ENCODE measurements at places on chromosomes 4 and X.
A peak's percentile ranks its signal among the peaks of the same experiment; 100 is the strongest.

- no peak for DNase-seq
- H3K4me3 ChIP-seq, result no peak overlapping the region
- peaks cover 6% of the 10 kb centered on the region for H3K4me1 ChIP-seq
- no peak overlapping the region for H3K27ac ChIP-seq
Measured at GRCh38 chrX:71541210-71542022, 8.5 kb downstream of the OGT start.

GRCh38 chr4:47533689-47534347, 48.7 kb downstream of the ATP10D start:
- H3K36me3 ChIP-seq, result peaks cover 55% of the 10 kb centered on the region
- H3K27ac ChIP-seq, result no peak overlapping the region
- H3K4me1 ChIP-seq, result peaks cover 12% of the 10 kb centered on the region
- no peaks in the 10 kb centered on the region for H3K27me3 ChIP-seq
- DNase-seq, result no peak
- no peak overlapping the region for H3K4me3 ChIP-seq

- DNase-seq, result no peak
- H3K4me3 ChIP-seq, result no peak overlapping the region
- H3K27me3 ChIP-seq, result no peaks in the 10 kb centered on the region
Measured at GRCh38 chr4:138158746-138159297, 83.3 kb downstream of the SLC7A11 start.

GRCh38 chr4:89434364-89434988, 126.9 kb upstream of the GPRIN3 start:
- H3K27ac ChIP-seq, result no peak overlapping the region
- DNase-seq, result no peak
- no peak overlapping the region for H3K4me3 ChIP-seq
- H3K27me3 ChIP-seq, result peaks cover 6% of the 10 kb centered on the region
- H3K4me1 ChIP-seq, result no peaks in the 10 kb centered on the region

DNA sequence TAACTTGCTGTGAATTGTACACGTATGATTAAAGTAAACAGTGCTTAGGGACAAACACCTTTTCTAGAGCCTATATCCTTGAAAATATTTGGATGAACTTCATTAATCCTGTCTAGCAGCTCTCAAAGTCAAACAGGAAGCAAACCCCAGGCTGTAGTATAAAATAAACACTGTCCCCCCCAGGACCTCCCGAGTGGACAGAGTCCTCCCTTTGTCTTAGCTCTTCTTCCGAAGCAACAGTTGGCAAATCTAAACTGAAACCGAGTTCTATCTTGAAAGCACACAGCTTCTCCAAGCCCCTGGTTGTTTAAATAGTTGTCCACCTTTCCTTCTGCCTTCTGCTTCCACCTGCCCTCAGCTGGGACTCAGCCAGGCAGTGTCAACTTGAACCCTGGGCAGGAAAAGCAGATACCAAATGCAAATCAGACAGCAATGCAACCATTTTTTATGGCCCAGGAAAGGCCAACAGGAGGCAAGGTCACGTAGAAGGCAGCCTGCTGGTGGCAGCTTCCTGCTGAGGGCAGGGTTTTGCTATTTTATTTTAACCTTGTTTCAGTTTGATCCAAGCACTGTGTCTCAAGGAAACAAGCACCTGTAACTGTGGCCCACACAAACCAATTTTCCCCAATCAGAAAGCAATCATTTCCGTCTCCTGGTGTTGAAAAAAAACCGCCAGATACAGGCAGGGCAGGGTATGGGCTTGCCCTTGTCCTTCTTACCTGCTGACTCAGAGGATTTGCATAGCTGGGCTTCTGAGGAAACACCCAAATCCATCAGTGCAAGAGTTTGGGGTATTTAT, 110.3 kb upstream of the KIT start:
- DNase-seq, result no peak
- H3K4me3 ChIP-seq, result no peak overlapping the region
- H3K27ac ChIP-seq, result no peak overlapping the region

DNA sequence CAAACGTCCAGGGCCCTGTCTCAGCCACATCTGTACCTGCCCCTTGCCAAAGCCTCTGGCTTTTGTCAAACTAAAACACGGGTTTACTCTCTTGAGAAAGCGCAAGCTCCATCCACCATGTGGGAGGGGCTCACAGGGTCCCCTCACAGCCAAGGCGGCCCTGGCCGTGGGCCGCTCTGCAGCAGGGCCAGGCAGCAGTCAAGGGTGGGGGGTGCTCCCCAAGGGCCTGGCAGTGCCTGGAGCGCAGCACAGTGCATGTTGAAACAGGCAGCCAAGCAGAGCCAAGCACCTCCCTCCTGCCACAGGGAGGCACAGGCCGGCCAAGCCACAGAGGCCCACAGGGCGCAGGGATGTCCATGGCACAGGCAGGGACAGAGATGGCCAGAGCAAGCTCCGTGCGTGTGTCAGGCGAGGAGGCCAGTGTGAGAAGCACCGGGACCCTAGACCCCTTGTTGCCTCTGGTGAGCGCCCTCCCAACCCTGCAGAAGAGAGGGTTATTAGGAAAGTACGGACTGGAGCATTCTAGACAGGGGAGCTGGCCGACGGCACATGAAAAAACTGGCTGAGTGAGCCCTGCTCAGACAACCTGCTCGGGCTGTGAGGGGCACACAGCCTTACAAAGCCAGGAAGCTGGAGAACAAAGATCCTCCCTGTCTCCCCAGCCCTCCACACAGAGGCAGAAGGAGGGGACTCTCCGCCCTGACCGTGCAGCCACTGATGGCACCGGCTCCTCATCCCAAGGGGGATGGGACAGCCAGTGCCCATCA, 39.0 kb downstream of the FAM53A start:
- H3K4me3 ChIP-seq, result no peak overlapping the region
- H3K36me3 ChIP-seq, result no peaks in the 10 kb centered on the region
- H3K4me1 ChIP-seq, result peaks cover 9% of the 10 kb centered on the region
- no peak for DNase-seq
- no peak overlapping the region for H3K27ac ChIP-seq

- peaks cover 3% of the 10 kb centered on the region for H3K36me3 ChIP-seq
- no peak overlapping the region for H3K27ac ChIP-seq
- H3K4me1 ChIP-seq, result peaks cover 21% of the 10 kb centered on the region
- H3K4me3 ChIP-seq, result no peak overlapping the region
- no peaks in the 10 kb centered on the region for H3K27me3 ChIP-seq
- DNase-seq, result no peak
Measured at GRCh38 chr4:137474711-137475301, 57.5 kb downstream of the PCDH18 start.

- H3K27ac ChIP-seq, result no peak overlapping the region
- H3K4me3 ChIP-seq, result no peak overlapping the region
- H3K36me3 ChIP-seq, result no peaks in the 10 kb centered on the region
- no peak for DNase-seq
- H3K4me1 ChIP-seq, result no peaks in the 10 kb centered on the region
- no peaks in the 10 kb centered on the region for H3K27me3 ChIP-seq
Measured at GRCh38 chr4:14915018-14915417, 87.3 kb upstream of the CPEB2 start.

GRCh38 chrX:110277609-110278008, 40.3 kb downstream of the AMMECR1 start:
- H3K27me3 ChIP-seq, result no peaks in the 10 kb centered on the region
- H3K4me3 ChIP-seq, result no peak overlapping the region
- peaks cover 7% of the 10 kb centered on the region for H3K36me3 ChIP-seq
- DNase-seq, result no peak
- H3K4me1 ChIP-seq, result peaks cover 13% of the 10 kb centered on the region
- H3K27ac ChIP-seq, result no peak overlapping the region

DNA sequence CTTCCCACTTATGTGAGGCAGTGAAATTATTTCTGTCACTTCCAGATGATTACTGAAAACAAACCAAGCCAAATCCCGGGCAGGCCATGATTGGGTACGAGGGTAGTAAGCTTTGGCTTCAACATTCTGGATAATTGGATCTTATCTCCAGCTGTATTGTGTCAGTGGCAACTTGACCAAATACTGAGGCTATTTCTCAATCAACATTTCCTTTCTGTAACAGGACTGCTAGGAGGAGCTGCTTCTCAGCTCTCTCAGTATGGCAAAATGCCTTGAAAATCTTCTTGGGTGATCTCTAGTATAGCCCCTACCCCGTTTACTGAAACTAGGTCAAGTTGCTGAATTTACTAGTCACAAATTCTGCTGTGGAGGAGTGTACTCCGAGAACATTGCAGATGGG, 169.3 kb upstream of the FRMPD4 start:
- DNase-seq, result no peak
- H3K4me3 ChIP-seq, result no peak overlapping the region
- H3K4me1 ChIP-seq, result no peaks in the 10 kb centered on the region
- peak overlapping the region; percentile 78 for H3K27ac ChIP-seq
- H3K36me3 ChIP-seq, result no peaks in the 10 kb centered on the region

- peak overlapping the region; percentile 62 for H3K4me3 ChIP-seq
- H3K27ac ChIP-seq, result peak overlapping the region; percentile 98
- DNase-seq, result peak; percentile 74
- H3K4me1 ChIP-seq, result peaks cover 22% of the 10 kb centered on the region
Measured at GRCh38 chrX:12946838-12947544, 27.9 kb upstream of the TMSB4X start.

- peak overlapping the region; percentile 74 for H3K4me3 ChIP-seq
- H3K27ac ChIP-seq, result no peak overlapping the region
- DNase-seq, result peak; percentile 75
- H3K27me3 ChIP-seq, result peaks cover 20% of the 10 kb centered on the region
Measured at GRCh38 chrX:39820938-39821708, 276.6 kb downstream of the BCOR start.

GRCh38 chrX:130680164-130681035, 222.6 kb downstream of the ENOX2 start:
- no peaks in the 10 kb centered on the region for H3K27me3 ChIP-seq
- H3K4me3 ChIP-seq, result no peak overlapping the region
- DNase-seq, result no peak
- H3K4me1 ChIP-seq, result peaks cover 5% of the 10 kb centered on the region

GRCh38 chrX:9842541-9842940, 56.3 kb downstream of the SHROOM2 start:
- H3K36me3 ChIP-seq, result no peaks in the 10 kb centered on the region
- no peak overlapping the region for H3K4me3 ChIP-seq
- DNase-seq, result no peak
- no peak overlapping the region for H3K27ac ChIP-seq
- peaks cover 17% of the 10 kb centered on the region for H3K4me1 ChIP-seq

DNA sequence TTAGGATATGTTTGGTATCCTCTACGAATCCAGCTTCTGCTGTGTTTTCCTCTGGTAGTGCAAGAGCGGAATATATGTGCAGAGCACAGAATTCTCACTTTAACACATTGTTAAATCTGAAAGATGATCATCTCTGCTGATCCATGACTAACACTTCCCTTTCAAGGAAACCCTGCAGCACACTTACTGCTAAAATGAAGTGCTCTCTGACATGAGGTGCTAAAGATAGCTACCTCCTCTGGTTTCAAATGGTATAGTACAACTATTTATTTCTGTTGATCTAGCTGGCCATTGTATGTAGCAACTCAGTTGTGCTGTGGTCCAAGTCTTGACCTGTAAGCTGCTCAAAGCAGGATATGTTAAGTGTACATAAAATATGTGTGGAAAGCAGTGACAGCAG, 162.4 kb upstream of the FMR1 start:
- H3K4me3 ChIP-seq, result no peak overlapping the region
- H3K36me3 ChIP-seq, result no peaks in the 10 kb centered on the region
- peaks cover 4% of the 10 kb centered on the region for H3K27me3 ChIP-seq
- DNase-seq, result no peak

- H3K27me3 ChIP-seq, result no peaks in the 10 kb centered on the region
- no peak for DNase-seq
- H3K36me3 ChIP-seq, result no peaks in the 10 kb centered on the region
- H3K4me1 ChIP-seq, result peaks cover 25% of the 10 kb centered on the region
Measured at GRCh38 chr4:150354214-150354796, 227.6 kb upstream of the MAB21L2 start.

- no peak overlapping the region for H3K27ac ChIP-seq
- no peak overlapping the region for H3K4me3 ChIP-seq
- no peaks in the 10 kb centered on the region for H3K4me1 ChIP-seq
- H3K27me3 ChIP-seq, result no peaks in the 10 kb centered on the region
Measured at GRCh38 chr4:174946246-174946645, 28.1 kb downstream of the ADAM29 start.

DNA sequence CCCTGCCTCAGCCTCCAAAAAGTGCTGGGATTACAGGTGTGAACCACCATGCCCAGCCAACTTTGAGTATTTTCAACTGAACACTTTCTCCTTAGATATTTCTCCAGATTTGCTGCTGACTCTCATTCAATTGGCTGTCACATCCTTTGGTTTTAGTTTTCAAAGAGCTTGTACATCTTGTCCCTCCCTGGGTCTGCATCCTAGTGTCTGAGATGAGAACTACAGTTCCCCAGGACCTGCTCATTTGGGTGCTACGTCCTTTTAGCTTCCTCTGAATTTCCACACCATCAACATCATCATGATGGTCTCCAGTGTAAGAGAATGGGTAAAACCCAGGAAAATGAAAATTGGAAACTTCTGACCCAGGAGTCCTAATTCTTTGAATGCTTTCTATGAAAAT, 312.9 kb downstream of the NLGN4X start:
- peaks cover 7% of the 10 kb centered on the region for H3K36me3 ChIP-seq
- DNase-seq, result no peak
- no peaks in the 10 kb centered on the region for H3K4me1 ChIP-seq
- H3K27me3 ChIP-seq, result no peaks in the 10 kb centered on the region
- no peak overlapping the region for H3K27ac ChIP-seq

DNA sequence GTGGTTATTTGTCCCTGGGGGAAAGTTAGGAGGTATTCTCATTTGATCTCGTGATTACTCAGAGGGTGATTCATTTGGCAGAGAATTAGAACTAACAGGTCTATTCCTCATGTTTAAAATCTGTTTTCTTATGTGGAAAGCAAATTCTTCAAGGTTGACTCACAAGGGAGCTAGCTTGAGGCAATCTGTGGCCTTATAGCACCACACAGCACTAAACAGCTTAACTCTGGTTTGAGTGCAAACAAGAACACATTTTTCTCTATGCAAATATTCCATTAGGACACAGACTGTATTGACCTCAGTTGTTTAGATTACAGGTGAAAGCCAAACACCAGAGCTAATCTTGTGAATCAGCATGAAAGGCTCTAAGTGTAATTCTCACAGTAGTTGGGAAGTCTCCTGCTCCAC, 694.4 kb upstream of the POU3F4 start:
- no peak for DNase-seq
- no peak overlapping the region for H3K4me3 ChIP-seq
- peak overlapping the region; percentile 49 for H3K27ac ChIP-seq
- H3K27me3 ChIP-seq, result no peaks in the 10 kb centered on the region
- H3K4me1 ChIP-seq, result no peaks in the 10 kb centered on the region

DNA sequence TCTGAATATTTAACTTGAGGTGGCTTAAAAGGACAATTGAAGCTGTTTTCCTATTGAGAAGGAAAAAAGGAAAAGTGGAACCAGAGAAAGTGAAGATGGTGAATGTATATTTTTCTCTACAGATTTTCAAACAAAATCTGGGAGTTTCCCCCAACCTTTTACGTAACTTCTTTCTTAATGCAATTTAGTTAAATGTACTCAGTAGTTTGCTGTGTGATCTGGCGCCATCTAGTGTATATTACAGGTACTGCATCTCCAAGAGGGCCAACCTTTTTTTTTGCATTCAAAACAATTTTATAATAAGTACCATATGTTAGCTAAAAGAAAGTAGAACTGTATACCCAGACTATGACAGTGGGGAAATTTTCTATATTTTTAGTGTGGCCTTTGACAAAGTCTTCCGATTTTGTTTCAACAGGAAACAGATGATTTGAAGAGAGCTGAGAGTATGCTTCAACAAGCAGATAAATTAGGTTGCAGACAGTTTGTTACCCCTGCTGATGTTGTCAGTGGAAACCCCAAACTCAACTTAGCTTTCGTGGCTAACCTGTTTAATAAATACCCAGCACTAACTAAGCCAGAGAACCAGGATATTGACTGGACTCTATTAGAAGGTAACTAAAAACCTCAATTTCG, 82.0 kb downstream of the PLS3 start:
- H3K27ac ChIP-seq, result peak overlapping the region; percentile 70
- peaks cover 19% of the 10 kb centered on the region for H3K4me1 ChIP-seq
- no peak overlapping the region for H3K4me3 ChIP-seq

GRCh38 chr4:16758255-16758654, 140.2 kb downstream of the LDB2 start:
- no peak overlapping the region for H3K4me3 ChIP-seq
- H3K27me3 ChIP-seq, result peaks cover 29% of the 10 kb centered on the region
- DNase-seq, result no peak
